ENCODE measurements at places on chromosomes 7 and 10. TPM values are rescaled to one million over a fixed set of nuclear protein-coding genes. Genes with fewer than 3 reads are reported as not detected.

The AGMO gene
- total RNA-seq = not detected

The AQP1 gene
- 139 TPM for total RNA-seq

GRCh38 chr10:76175533-76176165, 744.2 kb downstream of the LRMDA start:
- no peak for DNase-seq

DNA sequence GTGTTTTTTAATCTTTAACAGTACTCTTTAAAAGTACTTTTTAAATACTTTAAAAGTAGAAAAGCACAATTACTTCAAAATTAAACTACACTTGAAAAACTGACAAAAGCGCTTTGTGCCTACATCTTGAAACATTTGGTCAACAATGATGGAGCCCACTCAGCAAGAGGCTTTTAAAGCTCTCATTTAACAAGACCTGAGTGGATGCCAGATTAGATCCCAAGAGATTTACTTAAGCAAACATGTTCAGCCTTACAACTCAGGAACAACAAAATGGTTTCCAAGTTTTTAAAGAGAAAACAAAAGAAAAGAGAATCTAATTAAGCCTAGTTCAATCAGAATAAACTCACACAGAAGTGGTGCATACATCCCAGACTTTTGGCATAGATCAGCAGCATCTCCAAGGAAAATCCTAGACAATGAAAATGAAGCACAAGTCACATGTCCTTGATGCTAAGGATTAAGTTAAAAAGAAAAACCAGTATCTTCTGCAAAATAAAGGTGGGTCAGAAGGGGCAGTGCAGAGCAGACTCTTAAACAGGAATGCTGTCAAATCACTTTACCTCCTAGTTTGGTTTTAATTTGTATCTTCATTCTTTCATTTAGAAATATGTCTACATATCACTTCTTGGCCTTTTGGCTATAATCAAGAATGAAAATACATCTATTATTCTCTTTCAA, 26.2 kb downstream of the HIBADH start:
- DNase-seq = no peak

- no peak for DNase-seq
These were observed 11.6 kb upstream of the ERCC6 start for GRCh38 chr10:49550563-49550962.

GRCh38 chr7:28854750-28855074, 103.4 kb downstream of the TRIL start:
- no peak for DNase-seq

DNA sequence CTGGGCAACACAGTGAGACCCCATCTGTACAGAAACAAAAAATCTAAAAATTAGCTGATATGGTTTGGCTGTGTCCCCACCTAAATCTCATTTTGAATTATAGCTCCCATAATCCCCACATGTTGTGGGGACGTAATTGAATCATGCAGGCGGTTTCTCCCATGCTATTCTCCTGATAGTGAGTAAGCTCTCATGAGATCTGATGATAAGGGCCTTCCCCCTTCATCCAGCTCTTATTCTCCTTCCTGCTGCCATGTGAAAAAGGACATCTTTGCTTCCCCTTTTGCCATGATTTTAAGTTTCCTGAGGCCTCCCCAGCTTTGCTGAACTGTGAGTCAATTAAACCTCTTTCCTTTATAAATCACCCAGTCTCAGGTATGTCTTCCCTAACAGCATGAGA, 136.5 kb downstream of the SFMBT2 start:
- DNase-seq = no peak

DNA sequence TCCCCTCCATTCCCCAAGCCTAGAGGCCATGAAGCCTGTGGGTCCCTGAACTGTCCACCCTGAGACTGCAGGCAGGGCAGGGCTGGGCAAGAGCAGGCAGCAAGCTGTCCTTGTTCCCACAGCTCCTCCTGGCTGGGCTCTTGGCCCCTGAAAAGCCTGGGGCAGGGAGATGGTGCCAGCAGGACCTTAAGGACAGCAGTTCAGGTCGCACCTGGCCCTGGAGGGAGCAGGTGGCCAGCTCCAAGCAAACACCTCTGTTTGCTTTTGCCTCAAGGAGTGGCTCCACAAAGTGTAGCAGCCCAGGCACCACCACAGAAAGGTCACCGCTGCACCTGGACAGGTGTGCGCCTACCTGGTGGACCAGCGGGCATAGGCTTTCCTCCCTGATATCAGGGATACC, 5.2 kb downstream of the RET start:
- no peak for DNase-seq

- DNase-seq = no peak
These were observed 25.0 kb upstream of the TAX1BP1 start for GRCh38 chr7:27714831-27715444.

DNA sequence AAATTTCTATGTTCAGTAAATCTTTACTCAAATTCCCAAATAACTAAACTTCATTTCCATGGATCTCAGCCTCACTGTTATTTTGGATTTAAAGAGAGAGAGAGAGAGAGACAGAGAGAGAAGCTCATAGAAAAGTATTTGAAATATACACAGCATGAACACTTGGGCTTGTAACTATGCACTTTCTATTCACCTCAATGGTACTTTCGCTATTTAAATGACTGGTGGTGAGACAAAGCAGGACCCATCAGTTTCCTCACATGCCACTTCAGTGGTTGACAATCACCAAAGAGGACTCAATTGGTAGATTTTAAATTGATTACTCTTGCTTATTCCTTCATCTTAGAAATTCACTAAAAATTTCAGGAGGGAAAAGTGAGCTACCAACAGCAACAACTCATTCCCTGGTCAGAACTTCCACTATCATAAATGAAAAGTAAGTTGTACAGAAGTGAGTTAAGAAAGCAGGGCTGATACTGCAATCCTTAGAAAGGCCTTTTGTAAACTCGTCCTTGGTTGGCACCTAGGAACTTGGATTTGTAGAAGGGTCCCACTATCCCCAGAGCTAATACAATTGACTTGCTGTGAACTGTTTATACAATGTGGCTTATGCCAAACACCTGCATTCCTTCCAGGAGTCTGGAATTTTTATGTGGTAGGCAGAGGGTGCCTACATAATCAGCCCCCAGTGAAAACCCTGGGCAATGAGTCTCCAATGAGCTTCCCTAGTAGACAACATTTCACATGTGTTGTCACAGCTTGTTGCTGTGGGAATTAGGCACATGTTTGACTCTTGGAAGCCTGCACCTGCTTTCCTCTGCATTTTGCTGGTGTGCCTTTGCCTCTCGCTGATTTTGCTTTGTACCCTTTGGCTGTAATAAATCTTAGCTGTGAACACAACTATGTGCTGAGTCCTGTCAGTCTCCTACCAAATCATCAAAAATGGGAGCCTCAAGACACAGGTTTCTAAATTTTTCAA, 10.8 kb downstream of the ERLIN1 start:
- no peak for DNase-seq

Data from suprapubic skin (tissue), 4 donors.